Foreskin keratinocyte (primary cell): ENCODE measurements at places on chromosomes 16 and 17.

DNA sequence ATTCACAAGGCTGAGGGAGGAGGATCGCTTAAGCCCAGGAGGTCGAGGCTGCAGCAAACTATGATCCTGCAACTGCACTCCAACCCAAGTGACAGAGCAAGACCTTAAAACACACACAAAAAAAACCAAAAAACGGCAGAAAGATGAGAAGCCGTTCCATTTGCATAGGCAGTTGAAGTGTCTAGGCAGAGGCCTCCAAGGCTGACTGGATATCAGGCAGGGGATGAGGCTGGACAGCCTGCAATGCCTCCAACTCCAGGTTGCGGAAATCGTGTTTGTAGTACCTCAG, 2.0 kb upstream of the FBXL19 start:
- DNase-seq = no peak

GRCh38 chr16:56414366-56414765, 11.0 kb downstream of the AMFR start:
- DNase-seq = no peak

GRCh38 chr16:9039210-9039609, 52.2 kb upstream of the HAPSTR1 start:
- no peak for DNase-seq

- no peak for DNase-seq
Measured at GRCh38 chr17:2943981-2944380, 119.4 kb downstream of the OR1D5 start.

- DNase-seq = no peak
Measured at GRCh38 chr16:89999831-90000574, 19.3 kb downstream of the DBNDD1 start.

DNA sequence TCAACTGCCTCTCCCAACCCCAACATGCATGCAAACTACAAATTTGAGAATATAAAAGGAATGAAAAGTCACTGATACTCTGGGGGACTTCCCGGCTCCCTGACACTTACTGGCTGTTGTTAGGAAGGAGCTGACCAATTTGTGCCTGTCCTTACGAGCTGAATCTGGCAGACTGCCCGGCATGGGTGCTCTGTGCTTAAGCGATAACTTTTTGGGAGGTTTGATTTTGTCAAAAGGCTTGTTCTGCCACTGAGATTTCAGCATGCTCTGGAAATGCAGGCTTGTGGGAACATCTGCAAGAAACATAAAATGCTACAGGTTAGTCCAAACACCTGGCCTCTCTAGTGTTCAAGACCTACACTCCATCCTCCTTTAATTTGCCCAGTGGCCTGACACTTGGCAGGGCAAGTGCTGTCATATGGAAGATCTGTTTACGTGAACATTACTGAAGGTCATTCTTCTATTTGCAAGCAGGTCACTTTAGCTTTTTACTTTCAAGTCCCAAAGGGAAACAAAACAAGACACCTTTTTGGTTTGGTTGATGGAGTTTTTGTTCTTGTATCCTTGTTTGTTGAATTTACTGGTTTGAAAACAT, 40.6 kb downstream of the STH start:
- DNase-seq = no peak

DNA sequence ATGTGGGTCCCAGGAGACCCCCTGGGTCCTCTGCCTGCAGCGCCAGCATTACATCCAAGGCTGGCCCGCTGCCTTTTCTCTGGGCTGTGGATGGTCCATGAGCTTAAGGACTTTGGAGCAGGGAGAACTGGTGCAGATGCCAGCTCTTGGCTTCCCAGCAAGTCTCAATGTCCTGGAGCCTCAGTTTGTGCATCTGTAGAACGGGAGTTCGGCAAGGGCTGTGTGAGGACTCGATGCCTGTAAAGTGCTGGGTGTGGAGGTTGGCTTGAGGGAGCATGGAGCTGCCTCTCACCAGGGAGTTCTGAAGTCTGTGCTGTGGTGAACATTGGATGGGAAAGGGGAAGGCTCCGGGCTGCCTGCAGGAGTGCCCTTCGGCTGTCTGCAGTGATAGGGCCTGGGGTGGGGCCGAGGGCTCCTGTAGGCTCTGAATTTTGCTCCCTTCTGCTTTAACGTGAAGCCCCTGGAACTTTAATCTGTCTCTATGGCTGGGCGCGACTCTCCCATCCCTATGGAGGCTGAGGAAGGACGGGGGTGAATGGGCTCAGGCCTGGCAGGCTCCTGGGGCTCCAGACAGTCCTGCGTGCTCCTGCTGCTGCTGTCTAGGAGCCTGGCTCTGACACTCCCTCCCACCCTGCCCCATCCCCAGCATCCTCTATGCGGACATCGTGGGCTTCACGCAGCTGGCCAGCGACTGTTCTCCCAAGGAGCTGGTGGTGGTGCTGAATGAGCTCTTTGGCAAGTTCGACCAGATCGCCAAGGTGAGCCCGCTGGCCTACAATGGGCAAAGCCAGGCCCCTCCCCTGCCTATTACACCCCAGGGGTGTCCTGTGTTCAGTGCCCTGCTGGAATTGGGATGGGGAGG, 27.9 kb downstream of the ADCY7 start:
- no peak for DNase-seq

- DNase-seq = no peak
Measured at GRCh38 chr16:50841081-50841886, 99.4 kb downstream of the CYLD start.

DNA sequence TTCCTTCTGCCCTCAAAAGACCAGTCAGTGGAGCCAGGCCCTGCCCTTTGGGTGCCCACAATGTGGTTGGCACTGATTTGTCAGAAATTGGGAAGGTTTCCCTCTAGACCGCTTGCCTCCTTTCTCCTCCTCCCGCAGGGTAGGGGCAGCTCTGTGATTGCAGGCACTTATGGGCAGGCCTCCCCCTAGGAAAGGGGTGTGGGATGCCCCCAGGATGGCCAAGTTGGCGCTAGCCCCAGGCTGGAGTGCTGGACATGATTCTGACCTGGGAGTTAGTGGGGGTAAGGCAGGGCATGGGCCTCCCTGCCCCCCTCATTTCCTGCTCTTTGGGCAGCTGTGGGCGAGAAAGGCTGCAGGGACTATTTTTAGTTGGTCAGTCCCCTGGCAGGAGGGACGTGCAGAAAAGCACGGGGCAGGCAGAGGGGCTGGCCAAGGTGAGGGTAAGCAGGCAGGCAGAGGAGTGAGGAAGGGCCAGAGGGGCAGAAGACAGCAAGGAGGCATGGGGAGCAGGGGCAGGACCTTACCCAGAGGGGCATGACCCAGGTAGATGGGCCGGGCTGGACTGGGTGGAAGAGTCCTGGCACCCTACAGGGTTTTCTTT, 3.3 kb downstream of the RARA start:
- no peak for DNase-seq

GRCh38 chr16:26019381-26020242, 327.9 kb downstream of the HS3ST4 start:
- no peak for DNase-seq

DNA sequence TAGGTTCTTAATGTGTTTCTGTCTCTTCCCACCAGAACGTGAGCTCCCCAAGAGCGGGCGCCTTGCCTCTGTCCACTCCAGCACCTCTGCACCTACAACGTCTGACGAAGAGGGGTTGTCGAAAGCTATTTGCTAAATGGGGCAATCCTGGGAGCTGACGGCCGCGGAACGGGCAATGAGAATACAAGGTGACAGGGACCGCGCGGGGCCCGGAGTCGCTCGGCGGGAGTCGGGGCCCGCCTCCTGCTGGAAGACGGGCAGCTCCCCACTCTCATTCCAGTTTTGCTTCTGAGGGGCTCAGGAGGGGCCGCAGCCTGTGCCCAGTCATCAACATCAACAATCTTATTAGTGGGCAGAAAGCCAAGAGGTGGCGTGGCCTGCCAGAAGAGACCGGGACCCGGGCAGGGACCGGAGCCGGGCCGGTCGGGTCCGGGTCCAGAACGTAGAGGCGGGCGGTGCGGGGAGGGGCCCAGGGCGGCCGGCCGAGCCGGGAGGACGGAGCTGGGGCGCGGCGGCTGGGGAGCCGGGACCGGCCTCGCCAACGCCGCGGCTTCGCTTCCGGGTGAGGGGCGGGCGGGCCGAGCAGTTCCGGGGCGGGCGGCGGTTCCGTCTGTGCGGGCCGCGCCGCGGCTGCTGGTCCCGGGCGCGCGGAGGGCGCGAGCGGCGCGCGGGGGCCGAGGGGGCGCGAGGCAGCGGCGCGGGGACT, at the start of gene MOSMO:
Gene MOSMO, plus strand, starts transcription at position 603 of the 706 bp plus-strand sequence. CDS start 191 bp downstream, outside the sequence.
- DNase-seq = peak; percentile 56

- DNase-seq = no peak
Measured at GRCh38 chr16:7332611-7333010, at the start of gene RBFOX1. Gene RBFOX1, plus strand, starts transcription at chr16:7332845.

GRCh38 chr16:88012360-88012759, 61.1 kb downstream of the BANP start:
- no peak for DNase-seq

- peak; percentile 96 for DNase-seq
Measured at GRCh38 chr17:5837055-5837491, 233.1 kb upstream of the WSCD1 start.

DNA sequence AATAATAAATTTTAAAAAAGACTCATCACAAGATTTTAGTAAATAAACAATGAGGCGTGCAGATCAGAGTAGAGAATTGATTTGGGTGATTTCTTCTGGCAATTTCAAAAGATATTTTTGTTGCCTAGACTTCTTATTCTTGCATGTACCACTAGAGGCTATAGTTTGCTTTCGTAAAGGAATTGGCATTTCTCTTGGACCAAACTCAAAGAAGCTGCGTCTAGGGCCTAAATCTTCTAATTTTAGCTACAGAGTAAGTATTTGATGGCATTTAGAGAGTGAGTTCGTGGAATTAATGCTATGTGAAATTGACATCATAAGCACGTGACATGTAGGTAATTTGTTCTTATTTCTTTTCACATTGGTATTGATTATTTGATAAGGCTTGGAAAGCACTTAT, 24.4 kb upstream of the ABCC11 start:
- no peak for DNase-seq

DNA sequence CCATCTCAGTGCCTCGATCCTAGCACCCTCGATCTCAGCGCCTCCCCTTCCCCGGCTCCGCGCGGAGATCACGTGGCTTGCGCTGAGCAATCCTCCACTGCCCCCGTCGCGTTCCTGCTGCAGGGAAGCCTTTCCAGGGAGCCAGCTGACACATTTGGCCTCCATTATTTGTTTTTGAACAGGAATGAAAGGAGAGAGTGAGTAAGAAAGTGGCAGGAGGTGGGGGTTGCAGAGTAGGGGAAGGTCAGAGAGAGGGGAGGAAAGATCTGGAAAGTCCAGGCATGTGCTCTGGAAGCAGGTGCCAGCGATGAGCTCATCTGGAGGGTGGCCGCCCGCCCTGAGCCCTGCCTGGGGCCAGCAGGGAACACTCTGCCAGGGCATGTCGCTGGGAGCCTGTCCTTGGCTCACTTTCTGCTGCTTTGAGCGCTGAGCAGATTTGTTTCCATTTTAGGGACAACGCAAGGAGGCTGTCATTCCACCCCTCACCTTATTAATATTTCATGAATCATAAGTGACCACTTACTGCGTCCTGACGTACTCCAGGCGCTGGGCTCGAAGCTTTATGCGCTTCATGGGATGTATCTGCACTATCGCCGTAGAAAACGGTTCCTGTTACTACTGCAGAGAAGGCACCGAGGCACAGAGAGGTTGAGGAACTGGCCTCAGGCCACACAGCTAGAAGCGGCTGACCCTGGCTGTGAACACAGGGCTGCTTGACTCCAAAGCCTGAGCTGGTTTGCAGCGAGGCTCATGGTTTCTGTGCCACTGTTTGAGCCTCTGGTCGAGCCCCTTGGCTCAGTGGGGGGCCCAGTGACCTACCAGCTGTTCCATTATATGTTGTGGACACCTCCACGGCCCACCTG, 283.1 kb downstream of the SEC14L1 start:
- peak; percentile 80 for DNase-seq

- DNase-seq = no peak
Measured at GRCh38 chr16:87410968-87411367, 18.8 kb downstream of the MAP1LC3B start.

GRCh38 chr17:6402258-6402657, 32.7 kb downstream of the AIPL1 start:
- DNase-seq = no peak

- no peak for DNase-seq
Measured at GRCh38 chr16:78844682-78845081, 745.2 kb downstream of the WWOX start.

- DNase-seq = no peak
Measured at GRCh38 chr16:35176449-35176848, 1717.0 kb downstream of the TP53TG3F start.

DNA sequence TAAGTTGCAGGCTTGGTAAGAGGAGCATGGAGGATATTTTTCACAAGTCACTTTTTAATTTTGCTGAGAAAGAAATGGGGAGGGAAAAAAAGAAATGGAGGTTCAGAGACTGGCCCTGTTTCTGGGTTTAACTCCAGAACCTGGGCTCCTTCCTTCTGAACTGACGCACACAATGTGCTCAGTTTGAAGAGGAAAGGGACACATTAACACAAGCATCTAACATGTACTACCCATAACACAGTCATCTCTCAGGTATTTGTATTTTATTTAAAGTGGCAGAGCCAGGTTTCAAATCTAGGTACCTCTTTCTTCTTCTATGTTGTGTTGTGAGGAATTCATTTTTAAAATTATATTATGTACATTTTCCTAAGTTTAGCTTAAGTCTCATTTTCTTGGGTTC, 5.3 kb upstream of the TMEM100 start:
- DNase-seq = no peak

- peak; percentile 53 for DNase-seq
Measured at GRCh38 chr16:78957317-78958100, 643.0 kb downstream of the MAF start.

DNA sequence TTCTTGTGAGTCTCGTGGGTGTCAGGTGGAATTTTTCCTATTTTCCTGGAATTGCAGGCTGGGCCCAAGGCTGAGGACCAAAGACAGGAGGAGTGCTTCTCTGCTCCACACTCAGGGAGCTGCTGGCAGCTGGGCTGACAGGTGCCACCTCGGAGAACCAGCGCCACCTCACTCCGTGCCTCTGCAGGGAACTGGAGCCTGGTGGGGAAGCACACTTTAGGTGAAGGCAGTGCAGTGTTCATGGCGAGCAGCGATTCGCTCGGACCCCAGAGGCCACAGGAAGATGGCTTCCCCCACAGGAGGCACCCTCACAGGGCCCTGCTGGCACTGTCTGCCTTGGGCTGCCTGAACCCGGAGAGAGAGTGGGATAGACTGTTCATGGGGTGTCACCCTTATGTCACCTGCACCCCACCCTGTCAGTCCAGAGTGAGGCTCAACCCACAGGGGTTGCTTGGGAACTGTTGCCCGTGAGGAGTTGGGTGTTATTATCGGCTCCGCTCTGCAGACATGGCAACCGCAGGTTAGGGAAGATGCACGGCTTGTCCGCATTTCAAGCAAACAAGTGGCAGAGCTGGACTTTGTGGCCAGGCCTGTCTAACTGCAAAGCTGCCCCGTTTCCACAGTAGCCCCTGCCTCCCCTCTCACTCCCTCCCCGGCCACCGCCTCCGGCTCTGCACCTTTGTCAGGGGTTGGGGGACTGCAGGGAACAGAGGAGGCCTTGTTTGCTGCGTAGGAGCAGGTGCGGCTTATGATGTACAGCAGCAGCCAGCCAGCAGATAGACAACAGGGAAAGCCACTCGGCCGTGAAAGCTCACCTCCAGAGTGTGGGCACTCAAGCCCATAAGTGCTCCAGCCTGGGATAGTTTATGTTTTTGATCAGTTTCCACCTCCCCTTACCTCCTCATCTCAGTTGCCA, 15.5 kb downstream of the TBC1D24 start:
- no peak for DNase-seq

GRCh38 chr16:28522792-28523191, 16.0 kb downstream of the NUPR1 start:
- no peak for DNase-seq

GRCh38 chr17:16349431-16349830, 3.8 kb downstream of the CENPV start:
- DNase-seq = no peak
